ENCODE measurements at places on chromosomes 11 and 22.
A peak's percentile ranks its signal among the peaks of the same experiment; 100 is the strongest.

GRCh38 chr11:118126082-118126838 is 26.4 kb downstream of the SCN4B start:
- no peak for DNase-seq

GRCh38 chr11:90243534-90243933 is 20.7 kb upstream of the CHORDC1 start:
- no peak for DNase-seq

DNA sequence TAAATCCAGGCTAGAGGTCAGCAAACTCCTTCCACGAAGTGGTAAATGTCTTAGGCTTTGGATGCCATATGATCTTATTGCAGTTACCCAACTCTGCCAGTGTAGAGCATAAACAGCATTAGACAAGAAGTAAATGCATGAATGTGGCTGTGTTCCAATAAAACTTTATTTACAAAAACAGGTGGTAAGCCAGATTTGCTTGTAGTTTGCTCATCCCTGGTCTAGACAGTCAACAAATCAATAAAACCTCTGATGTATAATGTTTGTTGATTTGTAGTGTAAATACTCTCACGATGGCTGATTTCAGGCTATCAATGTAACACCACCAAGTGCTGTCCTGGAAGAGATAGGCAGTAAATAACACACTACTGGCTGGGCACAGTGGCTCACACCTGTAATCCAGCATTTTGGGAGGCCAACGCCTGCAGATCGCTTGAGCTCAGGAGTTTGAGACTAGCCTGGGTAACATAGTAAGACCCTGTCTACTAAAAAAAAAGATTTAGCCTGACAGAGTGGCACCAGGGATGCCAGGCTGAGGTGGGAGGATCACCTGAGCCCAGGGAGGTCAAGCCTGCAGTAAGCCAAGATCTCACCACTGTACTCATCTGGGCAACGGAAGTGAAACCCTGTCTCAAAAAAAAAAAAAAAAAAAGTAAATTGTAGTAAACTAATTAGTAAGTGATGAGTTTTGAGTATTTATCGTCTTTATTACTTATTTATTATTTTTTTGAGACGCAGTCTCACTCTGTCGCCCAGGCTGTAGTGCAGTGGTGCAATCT is 6.9 kb upstream of the CATSPER1 start:
- DNase-seq, result no peak

- DNase-seq, result peak; percentile 73
These were observed 77.6 kb upstream of the IGLL5 start for GRCh38 chr22:22810018-22810427.

DNA sequence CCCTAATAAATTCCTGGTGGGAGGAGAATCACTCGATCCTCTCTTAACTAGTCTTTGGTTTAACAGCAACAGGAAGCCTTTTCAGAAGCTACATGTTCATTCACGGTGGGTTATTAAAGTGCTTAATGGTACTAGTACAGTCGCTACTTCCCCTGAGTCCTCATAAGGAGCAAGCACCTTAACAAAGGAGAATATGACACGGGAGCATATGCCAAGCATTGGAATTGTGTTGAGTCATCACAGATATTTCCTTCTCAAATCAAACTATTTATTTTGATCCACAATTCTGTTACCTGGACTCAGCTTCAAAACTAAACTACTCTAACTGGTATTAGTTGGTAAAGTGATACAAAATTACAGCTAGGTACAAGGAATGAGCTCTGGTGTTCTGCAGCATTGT is 177.5 kb upstream of the CTSC start:
- no peak for DNase-seq

DNA sequence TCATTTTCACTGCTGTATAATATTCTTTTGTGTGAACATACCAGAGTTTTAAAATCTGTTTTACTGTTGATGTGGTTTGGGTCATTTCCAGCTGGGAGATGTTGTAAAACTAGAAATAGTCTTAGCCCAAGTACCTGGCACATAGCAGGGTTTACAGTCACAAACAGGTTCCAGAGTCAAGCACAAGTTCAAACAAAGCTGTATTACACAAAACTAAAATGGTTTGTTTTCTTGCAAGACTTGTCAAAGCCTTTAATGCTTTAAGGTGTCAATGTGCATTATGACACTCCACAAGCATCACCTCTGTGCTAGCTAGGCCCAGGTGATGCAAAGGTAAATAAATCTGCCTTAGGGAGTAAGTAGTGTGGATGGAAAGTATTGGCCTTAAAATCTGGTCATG is 379.1 kb downstream of the MN1 start:
- no peak for DNase-seq

GRCh38 chr22:23415490-23415851 is 164.6 kb downstream of the IGLL1 start:
- no peak for DNase-seq

DNA sequence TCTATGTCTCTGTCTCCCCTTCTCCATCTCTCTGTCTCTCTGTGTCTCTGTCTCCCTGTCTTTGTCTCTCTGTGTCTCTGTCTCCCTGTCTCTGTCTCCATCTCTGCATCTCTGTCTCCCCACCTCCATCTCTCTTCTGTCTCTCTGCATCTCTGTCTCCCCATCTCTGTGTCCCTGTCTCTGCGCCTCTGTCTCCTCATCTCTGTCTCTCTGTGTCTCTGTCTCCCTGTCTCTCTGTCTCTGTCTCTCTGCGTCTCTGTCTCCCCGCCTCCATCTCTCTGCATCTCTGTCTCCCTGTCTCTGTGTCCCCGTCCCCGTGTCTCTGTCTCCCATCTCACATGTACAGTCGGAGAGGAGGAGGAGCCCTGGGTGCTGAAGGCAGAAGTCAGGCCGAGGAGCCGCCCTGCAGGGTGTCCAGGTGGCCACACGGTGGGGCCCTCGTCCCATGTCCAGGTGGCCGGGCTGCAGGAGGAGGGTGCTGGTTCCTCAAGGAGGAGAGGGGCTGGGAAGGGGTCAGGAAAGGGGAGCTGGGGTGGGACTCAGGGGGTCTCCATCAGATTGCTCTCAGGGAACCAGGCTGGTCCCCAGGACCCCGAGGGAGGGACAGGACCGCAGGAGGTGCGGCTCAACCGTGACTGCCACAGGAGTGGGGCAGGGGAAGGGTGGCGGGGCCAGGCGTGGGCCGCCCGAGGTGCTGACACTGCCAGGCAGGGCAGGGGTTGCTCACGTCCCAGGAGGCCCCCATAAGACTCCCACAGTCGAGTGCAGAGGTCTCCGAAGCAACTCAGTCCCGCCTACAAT is 25.6 kb upstream of the TH start:
- DNase-seq, result peak; percentile 83

- DNase-seq, result no peak
These were observed 2.6 kb upstream of the PANX2 start for GRCh38 chr22:50167689-50168489.

DNA sequence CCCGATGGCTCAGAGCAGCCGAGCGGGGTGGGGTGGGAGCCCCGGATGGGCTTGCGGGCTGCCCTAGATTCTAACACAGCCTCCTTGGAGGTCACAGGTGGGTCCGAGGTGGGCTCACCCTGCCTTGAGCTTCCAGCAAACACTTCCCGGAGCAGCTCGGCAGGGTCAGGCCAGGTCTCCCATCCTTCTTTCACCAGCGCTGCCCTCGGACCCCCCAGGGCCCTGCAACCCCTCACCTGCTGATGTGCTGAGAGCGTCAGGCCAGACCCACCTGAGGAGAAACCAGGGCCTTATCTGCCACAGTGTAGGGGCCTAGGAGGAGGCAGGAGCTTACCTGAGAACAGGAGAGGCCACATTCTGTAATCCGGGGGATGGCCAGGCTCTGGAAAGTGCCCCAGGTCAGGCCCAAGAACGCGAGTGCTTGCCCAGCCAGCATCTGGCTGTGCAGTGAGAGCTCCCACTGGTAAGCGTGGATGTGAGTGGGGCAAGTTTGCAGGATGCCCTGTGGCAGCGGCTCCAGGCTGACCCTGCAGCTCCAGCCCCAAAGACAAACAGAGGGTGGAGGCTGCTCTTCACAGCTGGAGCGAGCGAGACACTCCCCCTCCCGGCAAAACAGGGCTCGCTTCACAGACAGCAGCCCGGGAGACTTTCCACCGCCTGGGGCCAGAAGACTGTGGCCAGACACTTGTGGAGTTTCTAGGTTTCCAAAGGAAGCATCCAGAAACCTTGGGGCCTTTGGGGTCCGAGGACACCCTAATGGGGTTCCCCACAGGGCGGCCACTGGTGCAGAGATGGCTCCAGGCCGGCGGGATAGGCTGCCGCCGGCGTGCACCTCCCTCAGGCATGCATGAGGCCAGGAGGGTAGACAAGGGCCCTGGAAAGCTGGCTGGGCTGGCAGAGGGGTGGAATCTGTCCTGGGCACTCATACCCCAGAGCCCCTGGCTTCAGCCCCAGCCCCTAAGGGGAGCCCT is at the start of gene IL17REL:
Gene IL17REL, minus strand, starts transcription at position 555 of the 971 bp plus-strand sequence. Its CDS starts 119 bp downstream, at position 436.
- DNase-seq, result peak; percentile 33

GRCh38 chr11:64519541-64519940 is 71.5 kb upstream of the SLC22A12 start:
- no peak for DNase-seq

GRCh38 chr11:118117790-118118601 is 31.2 kb upstream of the SMIM35 start:
- DNase-seq, result peak; percentile 39

GRCh38 chr11:72292106-72292785 is 48.3 kb upstream of the PHOX2A start:
- no peak for DNase-seq

DNA sequence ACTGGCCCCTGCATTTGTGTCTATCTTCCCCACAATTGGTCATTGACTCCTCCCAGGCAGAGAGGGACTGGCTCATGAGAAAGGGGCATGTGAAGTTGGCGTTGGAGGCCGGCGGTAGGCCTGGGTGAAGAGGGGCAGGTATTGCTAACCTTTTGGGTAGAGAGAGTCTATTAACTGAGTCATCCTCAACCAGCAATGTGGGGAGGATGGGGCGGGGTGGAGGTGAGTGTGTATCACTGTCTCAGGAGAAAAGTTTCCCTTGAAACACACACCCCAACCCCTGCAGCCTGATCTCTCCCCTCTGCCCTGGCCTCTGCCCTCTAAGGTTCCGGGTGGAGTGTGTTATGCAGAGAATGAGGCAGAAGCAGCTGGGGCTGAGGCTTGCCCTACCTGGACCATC is 60.1 kb upstream of the PHF21B start:
- peak; percentile 38 for DNase-seq

DNA sequence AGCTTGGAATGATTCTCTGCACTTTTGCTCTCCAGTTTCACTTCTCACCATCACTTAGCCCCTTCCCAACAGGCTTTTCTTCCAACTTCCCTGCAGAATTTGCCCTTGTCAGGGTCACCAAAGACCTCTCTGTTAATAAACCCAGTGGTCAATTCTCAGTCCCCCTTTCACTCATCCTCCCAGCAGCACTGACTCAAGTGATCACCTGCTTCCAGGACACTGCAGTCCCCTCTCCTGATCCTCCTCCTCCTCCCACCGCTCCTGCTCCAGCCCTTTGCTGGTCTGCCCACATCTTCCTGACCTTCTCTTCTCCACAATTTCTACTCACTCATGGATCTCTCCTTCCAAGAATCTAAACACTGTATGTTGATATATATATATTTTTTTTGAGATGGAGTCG is 57.9 kb downstream of the SHISAL1 start:
- no peak for DNase-seq

All from activated T-cell treated with anti-CD3 and anti-CD28 coated beads, Interleukin-2, amount 50 U/mL, for 24 hours (primary cell).